Activated CD4-positive, alpha-beta memory T cell treated with anti-CD3 and anti-CD28 coated beads for 36 hours (primary cell): ENCODE measurements at places on chromosomes 3 and 15. TPM values are rescaled to one million over a fixed set of nuclear protein-coding genes. Genes with fewer than 3 reads are reported as not detected.

DNA sequence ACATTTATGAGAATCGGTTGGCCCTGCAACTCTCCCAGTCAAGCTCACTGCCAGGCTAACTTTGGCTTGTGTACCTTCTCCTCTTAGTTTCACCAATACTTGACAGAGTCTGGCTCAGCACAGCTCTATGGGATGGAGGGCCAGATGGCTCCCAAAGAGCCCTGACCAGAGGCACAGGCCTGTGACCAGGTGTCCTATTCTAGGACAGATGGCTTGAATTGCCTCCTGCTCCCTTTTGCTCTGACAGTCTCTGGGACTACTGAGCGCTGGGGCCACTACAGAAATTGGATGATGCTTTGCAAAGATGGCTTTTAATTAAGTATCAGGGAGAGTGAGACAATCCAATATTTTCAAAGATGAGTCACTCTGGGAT lies 10.3 kb upstream of the ARID3B start:
- DNase-seq = no peak

- DNase-seq = no peak
Observed at GRCh38 chr15:55758580-55758986, 15.6 kb upstream of the PRTG start.

The LRRN1 gene
- total RNA-seq = not detected

GRCh38 chr15:98844261-98844660 lies 163.3 kb downstream of the PGPEP1L start:
- DNase-seq = no peak

- no peak for DNase-seq
Observed at GRCh38 chr15:83443076-83443847, 3.9 kb upstream of the SH3GL3 start.

- DNase-seq = no peak
Observed at GRCh38 chr3:82824491-82824890, 1063.0 kb upstream of the GBE1 start.

GRCh38 chr3:105812194-105812586 lies 56.6 kb downstream of the CBLB start:
- no peak for DNase-seq

- DNase-seq = no peak
Observed at GRCh38 chr3:101124125-101124524, 130.9 kb upstream of the ABI3BP start.

The C3orf85 gene
- total RNA-seq = not detected

- DNase-seq = no peak
Observed at GRCh38 chr3:70067860-70068521, 68.5 kb downstream of the SAMMSON start.

GRCh38 chr15:56017920-56018319 lies 24.5 kb upstream of the NEDD4 start:
- no peak for DNase-seq

DNA sequence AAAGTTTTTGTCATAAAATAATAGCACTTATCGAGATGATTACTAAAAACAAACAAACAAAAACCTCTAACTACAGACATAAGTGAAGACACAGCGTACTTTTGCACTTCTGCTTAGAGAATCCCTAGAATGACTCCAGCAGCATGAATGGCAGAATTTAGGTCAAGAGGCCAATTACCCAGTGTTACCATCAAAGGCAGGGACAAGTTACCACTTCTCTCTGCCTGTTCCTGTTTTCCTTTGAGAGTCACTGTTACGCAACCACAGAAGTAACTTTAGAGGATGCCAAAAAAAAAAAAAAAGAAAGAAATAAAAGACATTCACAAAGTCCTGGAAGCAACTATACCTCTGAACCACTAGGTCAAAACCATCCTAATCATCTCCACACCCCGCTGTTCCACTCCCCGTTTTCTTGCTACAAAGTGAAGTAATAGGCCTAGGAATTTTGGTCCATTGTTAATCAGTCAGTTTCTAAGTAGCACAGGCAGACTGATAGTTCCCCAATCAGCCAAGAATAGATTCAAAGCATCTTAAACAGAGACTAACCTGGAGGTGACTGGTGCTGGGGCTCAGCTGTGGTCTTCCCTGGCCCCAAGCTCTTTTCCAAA lies 41.9 kb downstream of the FMN1 start:
- no peak for DNase-seq

- DNase-seq = no peak
Observed at GRCh38 chr15:89043031-89044002, 44.9 kb upstream of the ABHD2 start.

GRCh38 chr3:107704477-107704876 lies 181.7 kb downstream of the BBX start:
- no peak for DNase-seq

DNA sequence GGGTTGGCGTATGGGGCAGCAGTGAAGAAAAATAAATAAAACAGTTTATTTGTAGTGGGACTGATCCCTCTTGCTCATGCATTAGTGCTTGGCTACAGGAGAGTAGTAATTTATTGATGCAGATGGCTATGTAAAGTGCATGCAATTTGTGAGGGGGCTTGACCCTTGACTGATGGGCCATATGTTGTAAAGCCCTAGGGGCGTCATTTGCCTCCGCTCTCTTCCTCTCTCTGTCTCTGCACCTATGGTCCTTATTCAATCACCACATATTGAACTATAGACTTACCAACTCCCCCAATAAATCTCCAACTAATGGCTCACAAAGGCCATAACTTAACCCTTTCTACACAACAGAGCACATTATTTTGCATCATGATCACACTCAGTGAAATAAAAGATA lies 227.7 kb downstream of the ROBO2 start:
- no peak for DNase-seq

DNA sequence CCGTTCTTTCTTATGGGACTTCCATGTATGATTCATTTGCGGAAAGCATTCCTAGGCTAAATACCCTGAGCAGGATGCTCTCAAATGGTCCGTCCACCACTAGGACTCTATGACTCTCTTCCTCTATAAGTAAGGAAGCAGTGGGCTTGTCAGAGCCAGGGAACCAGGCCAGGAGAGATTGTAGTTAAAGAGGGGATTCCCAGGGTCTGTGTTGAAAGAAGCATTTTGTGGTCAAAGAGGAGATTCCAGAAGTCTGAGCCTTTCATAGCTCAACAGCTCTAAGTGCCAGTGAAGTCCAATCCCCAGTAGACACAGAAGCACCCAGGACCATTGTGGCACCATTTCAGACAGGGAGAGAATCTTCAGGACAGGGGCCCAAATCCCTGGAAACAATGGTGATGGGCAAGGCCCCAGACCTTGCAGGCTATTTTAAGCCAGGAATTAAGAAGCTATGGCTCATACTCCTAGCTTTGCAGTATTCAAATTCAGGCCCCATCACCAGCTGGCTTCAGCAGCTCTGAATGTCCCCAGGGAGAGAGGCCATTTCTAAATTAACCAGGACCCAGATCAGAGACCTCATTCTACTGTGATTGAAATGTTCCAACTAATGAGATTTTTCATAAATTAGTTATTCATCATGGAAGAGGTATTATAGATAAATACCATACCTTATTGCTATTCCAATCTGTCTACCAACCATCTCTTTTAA lies 81.7 kb downstream of the CD47 start:
- DNase-seq = no peak

GRCh38 chr3:138817695-138818094 lies 17.0 kb downstream of the PIK3CB start:
- no peak for DNase-seq

GRCh38 chr3:170759511-170760173 lies 110.4 kb downstream of the RPL22L1 start:
- DNase-seq = no peak

DNA sequence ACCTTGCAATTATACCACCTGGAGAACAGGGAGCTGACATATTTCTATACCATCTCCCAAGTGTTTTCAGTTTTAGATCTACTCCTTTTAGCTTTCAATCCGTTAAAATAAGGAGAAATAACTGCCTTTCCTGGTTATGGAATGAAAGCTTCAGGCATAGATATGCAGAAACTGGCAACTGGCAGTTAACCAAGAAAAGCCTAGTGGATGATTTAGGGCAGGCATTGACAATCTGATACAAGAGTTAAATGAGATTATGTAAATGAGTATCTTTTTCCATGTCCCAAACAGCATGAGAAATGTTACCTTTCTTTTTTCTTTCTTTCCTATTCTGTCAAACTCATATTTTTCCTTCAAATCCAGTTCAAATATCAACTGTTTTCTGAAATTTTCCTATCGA lies 689.1 kb upstream of the DPPA4 start:
- DNase-seq = no peak

The MYO1E gene
- total RNA-seq = 5.1 TPM

DNA sequence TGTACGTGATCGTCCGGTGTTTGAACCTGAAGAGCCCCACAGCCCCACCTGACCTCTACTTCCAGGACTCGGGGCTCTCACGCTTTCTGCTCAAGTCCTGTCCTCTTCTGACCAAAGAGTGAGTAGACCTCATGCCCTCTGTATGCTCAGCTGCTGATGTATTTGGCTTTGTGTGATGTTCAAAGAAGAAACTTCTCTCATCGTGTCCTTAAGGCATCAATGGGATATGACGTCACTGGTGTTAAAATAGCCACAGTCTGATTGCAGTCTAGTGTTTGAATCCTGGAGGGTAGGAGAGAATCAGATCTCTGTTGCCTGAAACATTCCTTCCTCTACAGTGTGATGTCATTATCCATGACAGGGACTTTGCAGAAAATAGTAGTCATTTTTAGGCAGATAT lies 28.1 kb downstream of the ABHD2 start:
- no peak for DNase-seq

The SMCO1 gene
- not detected for total RNA-seq

The GOLGA8N gene
- 1.3 TPM for total RNA-seq

The CTXND1 gene
- not detected for total RNA-seq

- DNase-seq = no peak
Observed at GRCh38 chr3:122928396-122929187, 99.0 kb downstream of the SEMA5B start.

The KLHL40 gene
- not detected for total RNA-seq

DNA sequence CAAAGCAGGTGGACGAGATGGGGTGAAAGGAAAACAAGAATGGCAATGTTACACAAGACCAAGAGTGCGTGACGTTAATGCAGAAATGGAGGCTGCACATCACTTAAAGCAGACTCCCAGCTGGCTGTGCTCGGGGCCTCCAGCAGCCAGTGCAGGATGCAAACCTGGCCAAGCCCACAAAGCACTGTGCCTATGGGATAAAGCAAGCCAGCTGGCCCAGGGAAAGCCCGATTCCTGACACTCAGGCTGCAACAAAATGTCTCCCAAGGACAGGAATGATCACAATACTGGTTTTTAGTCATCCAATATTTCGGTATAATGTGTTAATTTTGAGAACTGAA lies 86.2 kb downstream of the SEC22A start:
- no peak for DNase-seq

The SIDT1 gene
- total RNA-seq = 11.3 TPM

The SEMA5B gene
- not detected for total RNA-seq

DNA sequence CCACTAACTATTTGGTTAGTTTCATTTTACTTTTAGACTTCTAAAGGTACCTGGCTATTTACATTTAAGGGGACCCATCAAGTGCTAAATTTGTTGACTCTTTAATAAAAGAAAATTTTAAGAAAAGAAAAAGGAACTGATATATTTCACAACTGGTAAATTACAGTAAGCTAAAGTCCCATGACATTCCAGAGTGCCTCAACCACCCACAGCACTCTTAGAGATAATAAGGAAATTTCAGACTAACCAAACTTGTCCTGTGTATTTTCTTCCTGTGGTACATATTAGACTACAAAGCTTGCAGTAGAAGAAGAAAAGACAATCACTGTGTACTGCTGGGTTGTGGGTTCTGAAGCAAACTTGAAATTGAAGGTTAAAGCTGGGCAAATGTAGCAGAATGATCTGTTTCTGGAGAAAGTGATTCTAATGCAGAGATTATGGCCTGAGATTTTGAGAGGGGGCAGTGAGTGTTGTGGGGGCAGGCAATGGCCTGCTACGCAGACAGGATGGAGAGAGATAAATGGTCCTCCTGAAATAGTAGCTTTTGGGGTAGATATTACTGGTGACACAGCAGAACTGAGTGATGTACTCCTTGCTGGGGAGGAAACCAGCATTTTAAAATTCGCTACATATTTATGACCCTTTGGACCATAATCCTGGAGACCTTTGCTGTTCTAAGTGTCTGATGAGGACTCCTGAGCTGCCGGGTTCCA lies 24.5 kb upstream of the MFSD1 start:
- DNase-seq = no peak

The ROBO2 gene
- total RNA-seq = not detected

DNA sequence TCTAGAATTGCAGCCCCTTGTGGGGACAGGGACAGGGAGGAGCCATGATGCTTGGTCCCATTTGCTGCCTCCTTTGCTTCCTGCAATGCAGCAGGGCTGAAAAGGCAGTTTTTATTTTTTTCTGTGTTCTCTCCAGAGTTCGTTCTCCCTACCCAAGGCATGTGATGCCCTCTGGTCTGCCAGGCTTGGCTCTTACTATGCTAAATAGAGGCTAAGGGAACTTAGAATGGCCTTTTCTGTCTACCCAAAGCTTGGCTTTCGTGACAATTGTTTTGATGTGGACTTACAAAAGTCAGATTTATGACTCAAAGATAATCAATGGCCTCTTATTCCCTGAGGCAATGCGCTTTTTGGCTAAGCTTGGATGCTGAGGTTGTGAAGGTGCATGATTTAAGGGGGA lies 293.3 kb upstream of the TBL1XR1 start:
- no peak for DNase-seq

The CKMT1B gene
- 0.36 TPM for total RNA-seq

The WWTR1 gene
- 1.2 TPM for total RNA-seq

The CRELD1 gene
- total RNA-seq = 14.1 TPM

The ISL2 gene
- total RNA-seq = 0.19 TPM

The ACAN gene
- not detected for total RNA-seq

DNA sequence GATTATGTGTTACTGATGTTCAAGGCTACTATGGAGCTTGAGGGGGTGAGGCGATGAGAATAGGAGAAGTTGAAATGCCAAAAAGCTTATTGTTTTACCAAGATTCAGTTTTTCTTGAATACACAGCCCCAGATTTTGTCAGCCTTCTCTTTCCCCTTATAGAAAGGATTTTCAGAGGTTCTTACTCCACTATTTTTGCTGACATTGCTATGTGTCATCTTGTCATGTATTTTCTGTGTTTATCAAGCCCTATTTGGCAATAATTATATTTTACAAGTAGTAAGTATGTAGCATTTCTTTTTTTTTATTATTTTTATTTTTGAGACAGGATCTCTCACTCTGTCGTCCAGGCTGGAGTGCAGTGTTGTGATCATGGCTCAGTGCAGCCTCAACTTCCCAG lies 133.1 kb downstream of the ATG7 start:
- DNase-seq = no peak

GRCh38 chr15:83318036-83318435 lies 33.6 kb upstream of the BNC1 start:
- DNase-seq = no peak
